ENCODE measurements at places on chromosomes 6 and 20.

DNA sequence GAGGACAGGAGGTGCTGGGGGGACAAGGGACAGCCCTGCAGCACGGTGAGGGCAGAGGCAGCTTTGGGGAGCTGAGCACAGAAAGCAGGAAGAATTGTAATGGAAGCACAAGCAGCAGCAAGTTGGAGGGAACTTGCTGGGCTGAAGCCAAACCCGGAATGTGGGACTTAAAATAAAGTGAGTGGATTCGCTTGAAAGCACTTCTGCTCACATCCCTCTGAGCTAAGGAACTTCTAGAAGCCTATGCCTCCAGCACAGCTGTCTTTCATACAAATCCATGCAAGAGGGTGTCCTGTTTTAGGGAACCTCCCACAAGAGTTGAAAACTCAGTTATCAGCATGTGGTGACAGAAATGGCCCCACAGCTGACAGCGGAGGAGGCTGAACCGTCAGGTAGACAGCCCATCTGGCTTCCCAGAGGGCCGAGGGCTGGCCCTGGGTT lies 71.4 kb upstream of the MLN start:
- no peak for DNase-seq

DNA sequence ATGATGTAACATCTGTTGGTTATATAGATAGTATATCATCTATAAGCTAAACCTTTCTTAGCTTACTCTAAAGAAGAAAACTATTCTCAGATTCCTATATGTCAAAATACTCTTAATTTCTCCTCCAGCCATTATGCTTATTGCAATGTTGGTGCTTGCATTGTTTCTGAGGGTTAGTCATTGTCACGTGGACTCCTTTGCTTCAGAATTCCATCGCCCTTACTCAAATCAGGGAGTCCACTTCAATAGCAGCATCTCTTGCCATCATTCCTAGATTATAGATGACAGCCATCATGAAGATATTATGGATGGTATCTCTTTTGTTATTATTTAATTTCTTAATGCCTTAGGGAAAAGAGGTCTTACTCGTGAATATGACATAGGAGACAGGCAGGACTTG lies 776.1 kb downstream of the TENT5A start:
- no peak for DNase-seq

GRCh38 chr6:166484863-166485262 lies 101.6 kb downstream of the RAMACL start:
- no peak for DNase-seq

- no peak for DNase-seq
These were observed 152.7 kb upstream of the ENPP5 start for GRCh38 chr6:46323312-46323965.

DNA sequence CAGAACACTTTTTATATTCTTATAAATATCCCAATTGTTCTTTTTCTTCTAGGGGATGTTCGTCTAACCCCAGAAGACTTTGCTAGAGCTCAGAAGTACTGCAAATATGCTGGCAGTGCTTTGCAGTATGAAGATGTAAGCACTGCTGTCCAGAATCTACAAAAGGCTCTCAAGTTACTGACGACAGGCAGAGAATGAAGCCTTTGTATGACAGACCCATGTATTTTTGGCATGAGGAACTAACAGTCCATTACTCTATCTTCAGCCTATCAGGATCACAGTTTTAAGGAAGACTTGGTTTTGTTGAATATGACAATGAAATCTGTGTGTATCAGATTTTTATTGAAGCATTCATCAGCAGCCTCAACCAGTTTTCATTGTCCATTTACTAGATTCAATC lies 71.4 kb downstream of the VTA1 start:
- no peak for DNase-seq

DNA sequence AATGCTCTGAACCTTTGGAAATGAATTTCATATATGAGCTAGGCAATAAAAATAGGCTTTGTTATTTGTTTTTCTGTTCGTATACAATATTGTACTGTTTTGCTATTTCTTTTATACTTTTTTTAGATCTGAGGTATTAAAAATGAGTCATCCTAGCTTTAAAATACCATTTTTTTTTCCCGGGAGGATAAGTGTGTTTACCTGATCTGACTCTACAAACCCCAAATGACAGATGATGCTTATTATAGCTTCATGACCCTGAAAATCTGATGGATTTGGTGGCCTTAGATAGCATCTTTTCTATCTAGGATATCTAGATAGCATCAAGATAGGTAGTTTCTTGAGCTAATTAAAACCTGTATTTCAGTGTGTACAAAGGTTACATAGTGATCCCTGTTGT lies 206.4 kb downstream of the DTNBP1 start:
- no peak for DNase-seq

GRCh38 chr20:32777177-32777956 lies 15.2 kb downstream of the DNMT3B start:
- DNase-seq: no peak

DNA sequence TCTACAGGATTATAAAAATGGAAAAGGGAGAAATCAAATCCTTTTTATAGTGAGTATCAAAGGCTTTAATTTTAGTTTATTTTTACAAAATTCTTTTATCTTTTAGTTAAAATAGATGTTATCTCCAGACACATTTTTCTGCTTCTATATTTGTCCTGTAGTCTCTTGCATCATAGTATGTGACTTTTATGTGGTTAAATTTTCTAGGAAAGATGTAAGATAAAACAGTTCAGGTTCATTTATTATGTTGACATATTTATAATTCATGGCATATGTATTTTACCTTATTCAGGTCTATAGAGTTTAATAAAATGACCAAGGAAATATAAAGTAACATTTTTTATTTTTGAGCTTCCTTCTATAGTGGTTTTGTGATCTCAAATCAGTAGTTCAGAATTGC lies 52.7 kb upstream of the PRL start:
- no peak for DNase-seq

DNA sequence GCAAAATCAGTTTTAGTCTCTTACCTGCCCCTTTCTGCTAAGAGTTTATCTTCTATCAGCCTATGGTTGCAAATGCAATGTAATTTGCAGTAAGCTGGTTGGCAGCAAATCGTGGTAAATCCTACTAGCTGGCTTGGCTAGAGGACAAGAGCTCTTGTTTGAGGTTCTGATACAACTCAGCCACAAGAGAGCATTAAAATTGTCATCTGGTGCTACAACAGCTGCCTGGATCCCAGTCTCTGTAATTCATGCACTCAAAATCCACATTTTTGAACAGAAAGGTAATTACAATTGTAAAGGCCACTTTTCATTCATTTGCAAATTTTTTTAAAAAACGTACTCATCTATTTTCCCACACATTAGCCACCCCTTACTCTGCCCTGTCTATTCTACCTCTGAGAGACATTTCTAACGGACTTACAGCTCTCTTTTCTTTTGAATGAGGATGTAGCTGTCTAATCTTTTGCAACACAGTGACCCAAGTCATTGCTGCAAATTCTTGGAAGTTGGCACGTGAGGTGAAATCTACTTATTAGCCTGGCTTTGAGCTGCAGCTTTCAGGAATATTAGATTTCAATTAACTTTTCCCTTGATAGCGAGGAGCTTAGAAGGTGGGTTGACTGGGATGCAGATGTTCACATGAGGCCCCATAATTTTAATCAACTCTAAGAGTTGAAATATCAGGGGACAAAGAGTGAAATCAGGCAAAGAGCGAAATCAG lies 54.0 kb upstream of the FAM184A start:
- no peak for DNase-seq

DNA sequence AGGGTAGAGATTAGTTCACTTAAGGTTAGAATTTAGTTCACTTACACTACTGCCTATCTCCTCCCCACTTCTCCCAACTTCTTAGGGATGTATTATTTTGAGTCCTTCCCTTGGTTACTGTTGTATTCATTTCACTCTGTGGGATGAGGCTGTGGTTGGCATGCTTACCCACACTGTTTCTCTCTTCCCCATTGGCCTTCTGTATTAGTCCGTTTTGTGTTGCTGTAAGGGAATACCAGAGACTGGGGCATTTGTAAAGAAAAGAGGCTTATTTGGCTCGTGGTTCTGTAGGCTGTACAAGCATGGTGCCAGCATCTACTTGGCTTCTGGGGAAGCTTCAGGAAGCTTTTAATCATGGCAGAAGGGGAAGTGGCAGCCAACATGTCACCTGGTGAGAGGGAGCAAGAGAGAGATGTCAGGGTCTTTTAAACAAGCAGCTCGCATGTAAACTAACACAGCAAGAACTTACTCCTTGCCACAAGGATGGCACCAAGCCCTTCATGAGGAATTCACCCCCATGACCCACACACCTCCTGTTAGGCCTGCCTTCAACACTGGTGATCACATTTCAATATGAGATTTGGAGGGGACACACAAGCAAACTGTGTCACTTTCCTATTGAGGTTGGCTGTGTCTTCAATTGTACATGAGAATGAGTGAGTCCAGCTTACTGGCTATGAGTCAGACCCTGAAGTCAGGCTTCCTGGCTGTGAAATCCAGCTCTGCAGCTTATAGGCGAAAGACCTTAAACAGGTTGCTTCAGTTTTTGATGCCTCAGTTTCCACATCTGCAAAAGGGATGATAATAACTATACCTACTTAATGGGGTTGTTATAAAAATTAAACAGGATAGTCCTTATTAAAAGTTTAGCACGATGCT lies 53.3 kb downstream of the SYNDIG1 start:
- DNase-seq: no peak

GRCh38 chr6:157768304-157768703 lies 54.7 kb upstream of the SNX9 start:
- DNase-seq: no peak

DNA sequence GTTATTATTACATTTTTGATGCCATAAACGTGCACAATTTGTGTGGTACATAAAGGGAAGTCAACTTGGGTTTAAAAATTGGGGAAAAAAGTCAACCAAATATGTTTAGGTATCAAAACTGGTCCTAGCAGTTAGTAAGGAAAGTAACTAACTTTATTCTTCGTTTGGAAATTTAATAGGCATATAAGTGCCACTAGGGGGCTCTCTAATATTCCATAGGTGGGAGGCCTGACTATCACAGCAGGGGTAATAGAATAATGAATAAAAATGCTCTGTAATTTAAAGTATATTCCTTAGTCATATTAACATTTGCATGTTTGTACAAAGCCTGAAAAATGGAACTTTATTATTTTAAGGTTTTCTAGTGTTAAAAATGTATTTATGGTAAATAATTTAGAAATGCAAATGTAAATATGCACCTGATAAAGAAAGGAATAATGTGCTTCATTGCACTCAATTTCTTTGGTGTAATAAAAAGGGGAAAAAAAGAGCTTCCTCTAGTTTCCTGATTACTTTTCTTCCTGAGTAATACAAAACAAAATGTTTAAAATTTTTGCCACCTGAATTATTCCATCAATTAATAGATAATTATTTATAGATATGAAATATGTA lies 125.7 kb upstream of the HDAC2 start:
- DNase-seq: peak; percentile 10

GRCh38 chr6:4944325-4944724 lies 59.5 kb downstream of the RPP40 start:
- DNase-seq: no peak

DNA sequence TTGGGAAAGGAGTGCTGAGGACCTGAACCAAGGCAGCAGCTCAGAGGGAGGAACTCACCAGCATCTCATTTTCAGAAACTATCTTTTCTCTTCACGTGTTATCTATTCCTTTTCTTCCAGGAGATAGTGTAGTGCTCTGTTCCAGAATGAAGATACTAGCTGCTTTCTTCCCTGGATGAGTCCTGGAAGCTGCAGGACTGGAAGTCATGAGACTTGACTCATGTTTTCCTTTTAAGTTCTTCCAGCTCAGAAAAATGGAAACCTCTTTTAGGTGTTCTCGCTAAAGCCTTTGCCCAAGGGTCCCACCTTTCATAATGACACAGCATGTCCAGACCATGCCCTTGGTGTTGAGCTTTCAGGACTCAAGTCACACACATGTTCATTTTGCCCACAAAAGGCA lies 106.7 kb downstream of the UNC5CL start:
- no peak for DNase-seq

GRCh38 chr20:23441850-23442313 lies 2.4 kb downstream of the CSTL1 start:
- peak; percentile 89 for DNase-seq

- DNase-seq: no peak
These were observed 42.4 kb downstream of the SCGN start for GRCh38 chr6:25694366-25694765.

- DNase-seq: no peak
These were observed 67.9 kb upstream of the SPACA1 start for GRCh38 chr6:87979737-87980136.

GRCh38 chr6:3088968-3089367 lies 20.7 kb downstream of the RIPK1 start:
- DNase-seq: no peak

DNA sequence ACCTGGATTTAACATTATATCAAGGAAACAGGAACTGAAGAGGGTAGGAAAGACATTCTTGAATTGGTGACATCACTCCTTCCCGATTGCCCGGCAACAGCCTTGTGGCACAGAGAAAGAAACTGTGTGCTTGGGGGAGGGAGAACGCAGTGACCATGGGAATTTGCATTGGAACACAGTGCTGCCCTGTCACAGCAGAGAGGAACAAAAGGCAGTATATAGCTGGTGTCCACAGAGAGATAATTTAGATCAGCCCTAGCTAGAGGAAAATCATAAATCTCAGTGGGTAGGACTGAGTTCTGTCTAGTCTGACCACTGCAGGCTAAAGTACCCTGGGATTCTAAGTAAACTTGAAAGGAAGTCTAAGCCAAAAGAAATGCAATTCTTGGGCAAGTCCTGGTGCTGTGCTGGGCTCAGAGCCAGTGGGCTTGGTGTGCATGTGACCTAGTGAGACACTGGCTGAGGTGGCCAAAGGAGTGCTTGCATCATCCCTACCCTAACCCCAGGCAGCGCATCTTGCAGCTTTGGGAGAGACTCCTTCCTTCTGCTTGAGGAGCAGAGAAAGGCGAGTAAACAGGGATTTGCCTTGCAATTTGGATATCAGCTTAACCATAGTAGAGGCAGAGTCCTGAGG lies 697.6 kb downstream of the HACE1 start:
- DNase-seq: no peak

- no peak for DNase-seq
These were observed 5.6 kb upstream of the APMAP start for GRCh38 chr20:24998121-24998520.

DNA sequence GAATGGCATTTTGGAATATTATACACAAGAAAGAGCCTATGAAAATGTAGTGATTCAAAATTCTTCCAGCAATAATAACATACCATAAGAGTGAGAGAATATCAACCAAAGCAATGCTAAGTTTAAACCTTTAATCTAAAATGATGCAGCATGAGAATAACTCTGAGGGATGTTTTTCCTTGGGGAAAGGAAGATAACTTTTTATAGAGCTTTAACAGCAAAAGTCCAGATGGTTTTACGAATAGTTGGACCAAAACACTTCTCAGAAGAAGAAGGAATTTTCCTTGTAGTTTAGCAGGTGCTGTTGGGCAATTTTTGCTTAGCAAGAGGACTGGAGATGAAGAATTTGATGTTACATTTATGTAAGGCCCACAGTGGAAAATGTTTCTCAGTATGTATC lies 1503.2 kb downstream of the HACE1 start:
- DNase-seq: no peak

DNA sequence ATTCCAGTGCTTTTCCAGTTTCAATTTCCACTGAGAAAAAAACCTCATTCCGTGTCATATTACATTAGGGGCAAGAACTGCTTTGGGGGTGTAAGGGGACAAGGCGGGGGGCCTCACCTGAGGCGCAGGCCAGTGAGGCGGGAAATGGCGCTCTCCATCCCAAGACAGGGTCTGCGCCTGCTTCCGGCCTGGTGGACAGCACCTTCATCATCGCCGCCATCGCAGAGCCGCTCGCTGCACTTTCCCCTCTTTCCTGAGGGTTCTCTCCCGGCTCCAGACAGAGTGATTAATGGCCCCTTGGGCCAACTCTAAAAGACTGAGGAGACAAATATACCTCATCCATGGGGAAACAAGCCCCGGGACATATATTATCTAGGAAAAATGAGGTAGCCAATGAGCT lies 270.0 kb upstream of the SOX4 start:
- no peak for DNase-seq

Measured in tibial nerve (tissue), 4 donors.